ENCODE measurements at places on chromosomes 2 and 18. TPM values are rescaled to one million over a fixed set of nuclear protein-coding genes. Genes with fewer than 3 reads are reported as not detected.

DNA sequence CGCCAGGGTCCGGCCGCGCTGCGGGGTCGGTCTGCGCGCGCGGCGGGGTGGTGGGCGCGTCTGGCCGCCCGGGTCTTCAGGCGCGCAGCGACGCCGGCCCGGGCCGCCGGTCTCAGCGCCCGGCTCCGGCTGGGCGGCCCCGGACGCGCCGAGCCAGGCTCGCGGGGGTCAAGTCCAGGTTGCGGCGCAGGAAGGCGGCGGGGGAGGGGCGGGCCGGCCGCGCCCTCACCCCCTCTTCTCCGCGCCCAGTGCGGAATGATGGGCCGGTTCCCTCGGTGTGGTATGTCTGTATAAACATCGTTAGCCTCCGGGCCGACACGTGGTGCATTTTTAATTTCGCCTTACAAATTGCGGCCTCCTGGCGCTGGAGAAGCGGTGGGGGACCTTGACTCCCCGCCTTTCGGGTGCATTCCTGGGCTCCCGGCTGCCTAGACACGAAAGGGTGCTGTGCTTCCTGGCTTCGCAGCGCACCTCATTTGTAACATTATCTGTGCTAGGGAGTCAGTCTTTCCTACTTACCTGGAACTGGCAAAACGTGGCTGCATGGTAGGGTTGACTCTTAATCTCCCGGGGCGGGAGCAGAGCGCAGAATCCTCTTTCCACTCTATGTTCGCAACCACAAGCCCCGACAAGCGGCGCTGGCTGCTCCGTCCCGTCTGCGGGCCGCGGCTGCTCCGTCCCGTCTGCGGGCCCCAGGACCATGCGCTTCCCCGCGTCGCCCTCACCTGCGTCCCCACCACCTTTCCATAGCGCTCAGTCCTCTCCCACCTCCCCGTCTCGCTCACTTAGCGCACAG lies 69.0 kb downstream of the CTAGE1 start:
- H3K4me3 ChIP-seq, result peak overlapping the region; percentile 50
- H3K27ac ChIP-seq, result peak overlapping the region; percentile 68
- H3K27me3 ChIP-seq, result no peaks in the 10 kb centered on the region
- no peaks in the 10 kb centered on the region for H3K36me3 ChIP-seq
- no peak for DNase-seq

DNA sequence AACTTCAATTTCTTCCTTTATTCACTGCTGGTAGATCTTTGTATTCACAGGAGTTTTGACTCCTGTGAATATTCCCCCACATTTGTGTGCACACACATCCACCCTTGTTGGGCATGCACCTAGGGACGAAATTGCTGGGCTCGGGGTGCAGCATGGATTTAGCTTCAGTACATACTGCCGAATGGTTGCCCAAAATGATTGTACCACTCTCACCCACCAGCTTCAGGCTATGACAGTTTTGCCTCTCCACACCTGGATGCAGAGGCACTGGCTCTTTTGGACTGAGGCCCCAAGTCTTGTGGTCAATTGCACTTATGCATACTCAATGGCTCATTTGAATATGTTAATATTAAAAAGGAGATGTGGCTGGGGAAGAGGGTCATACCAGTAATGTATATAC lies 65.1 kb upstream of the ODC1 start:
- H3K36me3 ChIP-seq, result no peaks in the 10 kb centered on the region
- H3K4me3 ChIP-seq, result no peak overlapping the region

GRCh38 chr2:84849271-84849952 lies 31.5 kb downstream of the TRABD2A start:
- H3K36me3 ChIP-seq, result no peaks in the 10 kb centered on the region
- no peak for DNase-seq
- H3K4me1 ChIP-seq, result no peaks in the 10 kb centered on the region
- H3K4me3 ChIP-seq, result no peak overlapping the region
- H3K27ac ChIP-seq, result no peak overlapping the region
- H3K27me3 ChIP-seq, result no peaks in the 10 kb centered on the region

HOXD9 gene
- total RNA-seq, result 9.4 TPM

DNA sequence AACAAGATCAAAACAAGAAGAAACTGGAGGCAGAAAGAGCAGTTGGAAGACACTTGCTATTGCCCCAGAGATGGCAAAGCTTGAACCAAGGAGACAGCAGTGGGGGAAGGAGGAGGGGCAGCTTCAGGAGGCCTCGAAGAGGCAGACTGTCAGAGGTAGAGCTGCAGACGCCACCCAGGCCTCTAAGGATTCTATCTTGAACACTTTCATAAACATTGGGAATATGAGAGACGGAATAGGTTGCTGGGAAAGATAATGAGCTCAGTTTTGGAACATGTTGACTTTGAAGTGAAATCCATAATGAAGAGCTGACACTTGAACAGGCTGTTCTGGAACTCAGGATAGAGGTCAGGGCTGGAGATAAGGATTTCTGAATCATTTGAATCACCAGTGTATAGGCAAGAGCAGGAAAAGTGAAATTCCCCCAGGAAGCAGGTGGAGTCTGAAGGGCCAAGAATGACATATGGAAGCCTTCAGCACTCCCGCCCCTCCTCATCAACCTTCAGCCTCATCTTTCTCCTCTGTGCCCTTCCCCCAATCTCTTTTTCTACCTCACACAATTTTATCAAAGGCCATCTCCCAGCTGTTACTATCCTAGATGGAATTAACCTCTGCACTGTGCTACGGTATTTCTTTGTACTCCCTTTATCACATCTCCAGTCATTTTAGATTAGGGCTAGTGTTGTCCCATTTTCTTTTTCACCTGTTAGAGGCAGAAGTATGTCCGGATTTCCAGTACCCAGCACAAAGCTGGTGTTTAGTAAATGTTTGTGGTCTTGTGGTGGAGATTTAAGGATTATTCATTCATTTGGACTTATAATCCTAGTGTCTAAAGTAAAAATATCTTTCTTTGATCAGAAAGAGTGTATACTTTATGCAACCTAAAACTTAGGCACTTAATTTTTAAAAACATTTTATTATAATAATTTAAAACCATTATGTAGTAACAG lies 47.5 kb upstream of the RTN4 start:
- H3K27me3 ChIP-seq, result no peaks in the 10 kb centered on the region
- no peaks in the 10 kb centered on the region for H3K4me1 ChIP-seq
- peak overlapping the region; percentile 15 for H3K27ac ChIP-seq
- no peak overlapping the region for H3K4me3 ChIP-seq
- DNase-seq, result no peak
- H3K36me3 ChIP-seq, result no peaks in the 10 kb centered on the region

- no peaks in the 10 kb centered on the region for H3K36me3 ChIP-seq
- no peaks in the 10 kb centered on the region for H3K4me1 ChIP-seq
- no peak overlapping the region for H3K27ac ChIP-seq
- DNase-seq, result no peak
- no peak overlapping the region for H3K4me3 ChIP-seq
Measured at GRCh38 chr2:191100216-191100615, 50.6 kb downstream of the STAT4 start.

GRCh38 chr2:19714926-19715325 lies 186.9 kb downstream of the TTC32 start:
- H3K27ac ChIP-seq, result no peak overlapping the region
- H3K36me3 ChIP-seq, result no peaks in the 10 kb centered on the region
- no peak overlapping the region for H3K4me3 ChIP-seq
- DNase-seq, result no peak
- H3K4me1 ChIP-seq, result no peaks in the 10 kb centered on the region

REEP1 gene
- 0.39 TPM for total RNA-seq

LRP2 gene
- not detected for total RNA-seq

C2orf72 gene
- not detected for total RNA-seq

DNA sequence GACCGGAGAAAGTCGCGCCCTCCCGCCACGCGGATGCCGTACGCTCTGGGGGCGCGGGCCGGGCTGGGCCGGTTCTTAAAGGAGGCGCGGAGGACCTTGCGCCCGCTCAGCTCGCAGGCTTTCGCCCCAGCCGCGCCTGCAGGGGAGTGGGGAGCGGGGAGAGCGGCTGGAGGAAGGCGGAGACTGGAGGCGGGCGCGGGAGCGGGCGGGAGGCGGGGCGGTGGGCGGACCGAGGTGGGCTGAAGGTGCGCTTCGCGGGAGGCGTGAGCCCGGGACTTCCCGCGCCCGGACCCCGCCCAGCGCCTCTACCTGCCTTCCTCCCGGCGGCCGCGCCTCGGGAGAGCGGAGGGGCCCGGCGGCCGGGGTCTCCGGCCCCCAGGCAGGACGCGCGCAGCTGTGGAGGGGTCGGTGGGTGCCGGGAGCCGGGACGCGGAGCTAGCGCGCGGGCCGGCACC lies at the start of gene ADRA2B:
Gene ADRA2B (minus strand): TSS at position 148 of the 455 bp plus-strand sequence. CDS start 422 bp downstream, outside the sequence.
- no peak for DNase-seq
- peaks cover 9% of the 10 kb centered on the region for H3K4me1 ChIP-seq

DNA sequence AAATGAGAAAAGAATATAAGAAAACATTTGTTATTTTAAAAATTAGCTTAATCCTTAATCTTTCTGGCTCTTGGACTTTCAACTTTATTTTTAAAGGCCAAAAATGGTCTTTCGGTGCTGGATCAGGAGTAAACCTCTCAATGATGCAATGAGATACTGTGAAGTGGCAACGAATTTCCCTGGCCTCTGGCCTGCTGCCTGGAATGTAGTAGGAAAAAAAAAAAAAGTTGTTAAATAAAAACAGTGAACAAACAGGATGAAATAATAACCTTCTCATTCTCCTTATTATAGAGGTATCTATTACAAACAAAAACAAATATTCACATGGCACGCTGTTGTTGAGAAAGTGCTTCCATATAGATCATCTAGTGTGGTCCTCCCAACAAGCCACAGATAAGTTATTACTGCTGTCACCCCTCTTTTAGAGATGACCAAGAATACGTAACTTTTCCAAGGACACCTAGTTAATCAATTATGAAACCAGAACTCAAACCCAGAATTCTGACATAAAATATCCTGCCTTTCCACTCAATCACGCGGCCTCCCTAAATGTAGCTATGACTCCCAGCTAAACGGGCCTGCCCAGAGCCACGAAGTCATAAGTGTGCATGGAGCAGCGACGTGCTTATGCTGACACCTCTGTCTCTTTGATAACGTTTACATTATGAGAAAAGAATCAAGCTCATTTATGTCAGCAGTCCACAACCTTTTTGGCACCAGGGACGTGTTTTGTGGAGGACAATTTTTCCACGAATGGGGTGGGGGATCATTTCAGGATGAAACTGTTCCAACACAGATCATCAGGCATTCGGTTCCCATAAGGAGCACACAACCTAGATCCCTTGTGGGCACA lies 170.9 kb downstream of the BCL2 start:
- H3K4me3 ChIP-seq, result no peak overlapping the region
- H3K36me3 ChIP-seq, result no peaks in the 10 kb centered on the region
- DNase-seq, result no peak
- peak overlapping the region; percentile 46 for H3K27ac ChIP-seq
- no peaks in the 10 kb centered on the region for H3K27me3 ChIP-seq

GRCh38 chr2:206229642-206230041 lies 44.8 kb upstream of the ZDBF2 start:
- H3K4me1 ChIP-seq, result no peaks in the 10 kb centered on the region
- no peaks in the 10 kb centered on the region for H3K27me3 ChIP-seq
- H3K27ac ChIP-seq, result no peak overlapping the region
- DNase-seq, result no peak
- H3K36me3 ChIP-seq, result no peaks in the 10 kb centered on the region

GRCh38 chr2:231332388-231332787 lies 63.1 kb upstream of the B3GNT7 start:
- no peak overlapping the region for H3K4me3 ChIP-seq
- no peaks in the 10 kb centered on the region for H3K27me3 ChIP-seq
- H3K36me3 ChIP-seq, result peaks cover 35% of the 10 kb centered on the region
- no peak overlapping the region for H3K27ac ChIP-seq
- DNase-seq, result no peak

GRCh38 chr2:120555092-120555491 lies 180.6 kb upstream of the GLI2 start:
- H3K4me3 ChIP-seq, result no peak overlapping the region
- DNase-seq, result no peak
- H3K27ac ChIP-seq, result no peak overlapping the region
- H3K4me1 ChIP-seq, result peaks cover 12% of the 10 kb centered on the region
- no peaks in the 10 kb centered on the region for H3K36me3 ChIP-seq
- peaks cover 3% of the 10 kb centered on the region for H3K27me3 ChIP-seq

SERPINB13 gene
- total RNA-seq, result not detected

HJURP gene
- total RNA-seq, result 0.60 TPM

GDF7 gene
- total RNA-seq, result 20.0 TPM

All from tibial nerve (tissue), 4 donors.